ENCODE measurements at places on chromosomes 2 and 18. TPM values are rescaled to one million over a fixed set of nuclear protein-coding genes. Genes with fewer than 3 reads are reported as not detected.

Gene UGT1A4
- not detected for total RNA-seq

Gene TSHZ1
- 9.4 TPM for total RNA-seq

GRCh38 chr18:26574958-26575864, 26.9 kb upstream of the KCTD1 start:
- peak; percentile 43 for DNase-seq

GRCh38 chr2:71778936-71779773, 325.8 kb downstream of the DYSF start:
- DNase-seq: no peak

Measured in HT1080 (cell line).